ENCODE measurements at places on chromosomes 13 and 19.
A peak's percentile ranks its signal among the peaks of the same experiment; 100 is the strongest.

DNA sequence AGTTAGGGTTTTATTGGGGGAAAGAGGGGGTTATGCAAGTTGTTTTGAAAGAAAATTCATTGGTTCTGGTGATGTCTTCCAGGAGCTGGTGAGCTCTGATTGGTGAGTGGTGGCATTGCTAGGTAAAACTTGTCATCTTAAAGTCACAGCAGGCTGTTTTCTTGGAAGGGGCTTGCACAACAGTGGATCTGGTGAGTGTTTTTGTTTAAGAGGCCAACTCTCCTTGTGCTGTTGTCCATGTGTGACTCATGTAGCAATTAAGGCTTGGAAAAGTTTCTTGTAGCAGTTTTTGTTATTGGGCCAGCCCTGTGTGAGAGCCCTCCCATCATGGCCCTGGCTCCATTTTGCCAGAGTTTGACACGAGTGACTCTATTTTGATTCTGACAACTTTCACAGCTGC is 109.4 kb downstream of the RFC3 start:
- DNase-seq: no peak

DNA sequence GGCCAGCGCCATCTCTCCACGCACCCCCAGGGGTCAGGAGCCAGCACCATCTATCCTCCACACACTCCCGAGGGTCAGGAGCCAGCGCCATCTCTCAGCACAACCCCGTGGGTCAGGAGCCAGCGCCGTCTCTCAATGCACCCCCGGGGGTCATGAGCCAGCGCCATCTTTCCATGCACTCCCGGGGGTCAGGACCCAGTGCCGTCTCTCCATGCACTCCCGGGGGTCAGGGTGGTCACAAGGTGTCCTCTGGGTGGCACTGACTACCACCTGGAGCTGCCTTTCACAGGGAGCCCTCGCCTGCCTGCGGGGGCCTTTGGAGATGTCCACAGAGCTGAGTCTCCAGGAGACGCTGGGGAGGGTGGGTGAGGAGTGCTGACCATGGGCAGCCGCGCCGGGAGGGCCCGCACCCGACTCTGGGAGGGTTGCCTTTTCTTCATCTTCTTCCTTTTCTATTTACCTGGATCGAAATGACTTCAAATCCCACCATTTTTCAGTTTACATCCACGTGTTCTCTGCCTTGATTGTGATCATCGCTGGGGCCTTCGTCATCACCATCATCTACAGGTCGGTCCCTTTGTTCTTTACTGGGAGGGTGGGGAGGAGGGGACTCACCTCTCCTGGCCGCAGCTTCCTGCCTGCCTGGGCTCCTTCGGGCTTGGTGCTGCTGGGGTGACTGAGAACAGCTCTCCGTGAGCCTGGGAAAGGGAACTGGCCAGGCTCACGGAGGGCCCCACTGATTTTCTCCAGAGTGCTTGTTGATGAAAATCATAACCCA is 19.1 kb downstream of the TEX29 start:
- no peak for DNase-seq

- DNase-seq: no peak
These were observed 197.0 kb downstream of the COL4A1 start for GRCh38 chr13:110109910-110110309.

GRCh38 chr19:40530091-40530901 is 46.4 kb upstream of the SHKBP1 start:
- no peak for DNase-seq

DNA sequence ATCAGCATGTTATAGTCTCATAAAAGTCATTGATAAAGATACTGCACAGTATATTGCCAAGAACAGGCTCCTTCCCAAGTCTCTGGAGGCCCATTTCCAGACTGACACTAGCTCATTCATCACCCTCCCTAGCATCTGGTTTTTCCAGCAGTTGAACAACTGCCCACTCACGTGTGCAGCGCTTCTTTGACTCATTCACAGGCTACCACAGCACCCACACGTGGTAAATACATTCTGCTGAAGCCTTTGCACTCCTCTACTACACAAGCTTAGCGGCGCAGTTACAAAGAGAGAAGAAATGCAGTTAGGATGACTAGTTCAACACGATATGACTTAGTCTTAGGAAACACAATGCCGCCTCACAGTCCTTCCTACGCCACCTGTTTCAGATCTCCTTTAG is 87.7 kb downstream of the DOCK9 start:
- DNase-seq: peak; percentile 34

DNA sequence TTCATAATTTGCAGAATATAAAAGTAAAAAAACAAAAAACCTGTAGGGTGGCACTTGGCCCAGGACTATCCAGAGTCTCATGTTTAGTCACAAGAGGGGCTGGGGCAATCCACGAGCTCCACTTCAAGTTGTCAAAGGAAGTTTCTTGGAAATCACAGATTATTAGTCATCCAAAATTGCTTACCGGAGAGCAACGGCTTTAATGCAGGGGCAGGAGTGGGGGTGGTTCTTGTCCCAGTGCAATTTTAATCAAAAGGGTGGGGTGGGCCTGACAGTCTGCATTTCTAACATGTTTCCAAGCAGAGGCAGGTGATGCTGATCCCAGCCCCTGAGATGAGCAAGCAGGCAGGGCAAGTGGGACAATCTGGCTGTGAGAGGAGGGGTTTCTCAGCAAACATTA is 233.9 kb downstream of the ABCC4 start:
- DNase-seq: no peak

DNA sequence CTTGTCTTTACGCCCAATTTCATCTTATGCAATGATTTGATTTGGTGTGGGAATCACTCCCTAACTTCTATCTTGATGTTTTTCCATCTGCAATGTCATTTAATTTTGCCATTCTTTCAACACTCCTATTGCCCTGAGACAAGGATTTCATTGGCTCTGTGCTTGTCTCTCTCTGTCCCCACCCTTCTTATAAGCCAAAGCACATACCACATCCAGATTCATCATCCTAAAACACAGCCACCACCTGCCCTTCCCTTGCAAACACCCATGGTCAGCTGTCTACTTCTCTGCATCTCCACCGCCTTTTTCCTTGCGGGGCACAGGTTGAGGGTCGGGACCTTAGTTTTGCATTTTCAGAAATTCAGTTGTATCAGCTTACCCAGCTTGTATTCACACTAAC is 225.8 kb upstream of the SOX21 start:
- no peak for DNase-seq

GRCh38 chr19:17762505-17763229 is 11.4 kb downstream of the FCHO1 start:
- DNase-seq: no peak

GRCh38 chr13:65606622-65607021 is 1623.5 kb downstream of the PCDH9 start:
- no peak for DNase-seq

- no peak for DNase-seq
These were observed 47.2 kb downstream of the ZNF611 start for GRCh38 chr19:52687684-52688083.

DNA sequence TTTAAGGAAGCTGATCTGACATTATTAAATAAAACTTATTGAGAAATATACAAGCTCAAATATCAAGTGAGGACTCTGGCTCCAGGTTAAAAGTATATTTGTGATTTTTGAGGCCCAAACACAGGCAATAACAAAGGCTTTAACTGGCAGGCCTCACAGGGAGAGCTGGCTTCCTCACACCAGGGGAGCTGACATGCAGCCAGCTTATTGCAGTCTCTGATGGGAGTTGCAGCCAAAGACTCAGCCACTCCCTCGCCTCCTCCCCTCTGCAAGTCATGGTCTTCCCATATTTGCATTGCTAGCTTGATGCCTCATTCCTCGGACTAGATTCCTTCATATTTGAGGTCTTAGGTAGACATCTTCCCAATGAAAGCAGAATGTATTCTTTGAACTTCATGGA is 647.1 kb upstream of the SLITRK6 start:
- DNase-seq: no peak

DNA sequence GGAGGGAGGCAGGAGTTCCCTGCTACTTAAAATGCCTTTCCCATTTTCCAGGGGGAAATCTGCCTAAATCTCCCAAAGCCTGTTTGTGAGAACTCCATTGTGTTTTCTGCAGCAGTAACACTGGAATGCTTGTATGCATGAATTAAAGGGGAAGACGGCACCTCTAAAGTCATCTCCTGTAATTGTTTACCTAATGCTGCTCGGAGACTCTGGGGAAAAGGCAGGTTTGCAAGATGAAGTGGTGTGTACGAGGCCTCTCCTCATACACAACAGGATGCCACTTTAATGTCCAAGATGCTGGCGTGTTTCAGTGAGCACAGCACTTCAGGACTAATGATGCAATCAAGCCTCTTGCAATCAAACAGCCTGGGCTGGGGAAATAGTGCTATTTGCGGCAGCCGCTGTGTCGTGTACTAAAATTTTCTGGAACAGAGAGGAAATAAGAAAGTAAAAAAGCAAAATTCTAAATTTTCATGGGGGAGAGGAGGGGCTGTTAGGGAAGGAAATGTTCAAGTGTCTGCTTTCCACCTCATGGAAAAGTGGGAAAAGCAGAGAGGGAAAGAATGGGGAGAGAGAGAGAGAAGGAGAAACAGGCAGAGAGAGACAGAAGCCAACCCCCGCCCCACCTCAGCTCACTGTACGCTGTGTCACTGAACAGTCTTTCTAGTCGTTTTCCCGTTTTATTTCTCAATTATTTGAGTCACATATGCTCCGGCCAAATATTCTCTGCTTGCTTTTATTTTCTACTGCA is 32.9 kb downstream of the TSHZ3 start:
- no peak for DNase-seq

DNA sequence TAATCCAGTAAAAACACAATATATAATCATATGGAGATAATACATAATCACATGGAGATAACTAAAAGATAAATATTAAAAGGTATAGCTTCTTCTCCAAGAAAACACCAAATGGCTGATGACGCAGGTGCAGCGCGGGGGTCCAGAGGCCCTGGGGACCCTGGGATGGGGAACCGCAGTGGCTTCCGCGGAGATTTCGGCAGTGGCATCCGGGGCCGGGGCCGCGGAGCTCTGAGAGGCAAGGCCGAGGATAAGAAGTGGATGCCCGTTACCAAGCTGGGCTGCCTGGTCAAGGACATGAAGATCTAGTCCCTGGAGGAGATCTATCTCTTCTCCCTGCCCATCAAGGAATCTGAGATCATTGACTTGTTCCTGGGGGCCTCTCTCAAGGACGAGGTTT is 10.5 kb downstream of the ZNF44 start:
- DNase-seq: no peak

DNA sequence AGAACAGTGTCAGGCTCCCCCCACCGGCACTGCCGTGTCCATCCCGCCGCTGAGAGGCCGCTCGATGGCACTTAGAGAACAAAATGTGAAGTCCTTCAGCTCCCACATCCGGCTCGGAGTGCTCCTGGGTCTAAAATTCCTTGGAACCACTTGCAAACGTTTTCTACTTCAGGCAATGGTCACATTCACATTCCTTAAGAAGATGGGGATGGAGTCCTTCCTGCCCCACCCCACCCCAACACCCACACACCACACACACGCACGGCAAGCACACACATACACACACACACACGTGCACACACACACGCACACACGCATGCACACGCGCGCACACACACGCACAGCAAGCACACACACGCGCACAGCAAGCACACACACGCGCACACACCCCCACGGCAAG is 83.4 kb downstream of the SOX1 start:
- DNase-seq: no peak

- DNase-seq: peak; percentile 43
These were observed 19.0 kb downstream of the CRYL1 start for GRCh38 chr13:20506696-20507095.

DNA sequence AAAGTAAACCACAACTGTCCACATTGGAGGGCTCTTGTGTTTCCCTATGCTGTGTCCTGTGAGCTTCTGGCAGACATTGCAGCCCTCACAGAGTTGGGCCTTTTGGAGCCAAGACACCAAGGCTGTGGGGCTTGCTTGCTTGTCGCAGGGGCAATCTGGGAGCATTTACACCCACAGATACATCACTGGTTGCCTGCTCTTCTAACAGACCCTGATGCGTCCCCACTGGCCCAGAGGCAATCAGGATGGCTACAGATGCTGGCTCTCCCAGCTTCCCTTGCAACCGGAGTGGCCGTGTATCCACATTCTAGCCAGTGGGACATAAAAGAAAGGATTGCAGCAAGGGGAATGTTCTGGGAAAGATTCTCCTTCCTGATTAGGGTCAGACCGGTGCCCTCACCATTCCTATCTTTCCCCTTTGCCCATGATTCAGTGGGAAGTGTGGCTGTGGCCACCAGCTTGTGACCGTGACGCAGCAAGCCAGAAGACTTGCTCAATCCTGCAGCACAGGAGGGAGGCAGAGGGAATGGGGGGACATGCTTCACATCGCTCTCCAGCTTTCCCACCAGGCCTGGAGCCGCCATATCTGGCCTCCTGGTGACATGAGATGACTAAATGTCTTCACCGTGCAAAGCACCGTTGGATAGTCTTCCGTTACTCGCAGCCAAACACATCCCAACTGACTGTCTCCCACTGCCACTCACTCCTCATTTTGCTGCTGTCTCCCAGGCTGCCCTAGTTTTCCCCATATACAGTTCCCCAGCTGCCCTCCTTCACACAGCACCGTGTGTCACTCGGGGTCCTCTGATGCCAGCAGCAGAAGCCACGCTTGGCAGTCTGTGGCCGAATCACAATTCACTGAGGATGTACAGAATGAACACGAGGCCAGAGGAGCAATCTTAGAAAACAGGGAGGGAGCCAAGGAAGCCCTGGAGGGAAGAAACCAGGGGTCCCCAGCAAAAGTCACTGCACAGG is 151.0 kb downstream of the DPF1 start:
- DNase-seq: no peak

DNA sequence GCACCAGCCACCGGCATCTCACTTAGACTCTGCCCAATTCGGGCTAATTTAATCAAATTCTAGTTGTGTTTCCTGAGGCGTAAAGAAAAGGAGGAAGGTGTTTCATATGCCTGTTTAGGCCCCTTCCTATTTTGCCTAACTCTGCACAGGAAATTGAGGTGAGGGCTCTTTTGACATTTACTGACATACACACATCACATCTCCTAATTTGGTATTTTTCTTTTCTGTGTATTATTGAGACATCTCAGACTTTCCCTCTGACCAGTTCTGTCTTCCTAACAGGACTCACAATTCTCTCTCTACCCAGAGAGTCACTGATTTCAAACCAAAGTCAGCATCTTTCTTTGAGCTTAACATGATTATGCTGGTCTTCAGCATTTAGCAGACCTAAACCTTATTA is 7.9 kb downstream of the CEACAM3 start:
- DNase-seq: no peak

All from common myeloid progenitor, CD34-positive (primary cell).